ENCODE measurements at places on chromosomes 3 and 15.

GRCh38 chr15:89068325-89068784 is 19.9 kb upstream of the ABHD2 start:
- DNase-seq: peak; percentile 93

- DNase-seq: peak; percentile 38
Measured at GRCh38 chr3:172312001-172312400, 136.3 kb downstream of the GHSR start.

DNA sequence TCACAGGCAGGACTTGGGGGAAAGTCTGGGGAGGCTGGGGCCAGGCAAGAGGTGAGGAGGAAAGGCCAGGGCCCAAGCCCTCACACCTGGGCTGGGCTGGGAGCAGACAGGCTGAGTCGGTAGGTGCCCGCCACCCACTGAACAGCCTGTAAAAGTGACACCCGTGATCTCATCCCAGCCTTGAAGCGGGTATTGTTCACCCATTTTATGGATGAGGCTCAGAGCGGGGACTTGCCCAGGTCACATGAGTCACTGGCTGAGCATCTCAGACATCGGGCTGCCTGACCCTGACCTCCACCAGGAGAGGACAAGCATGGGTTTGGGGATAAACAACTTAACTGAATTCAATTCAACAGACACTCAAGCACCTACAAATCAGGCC is 52.0 kb upstream of the CTSH start:
- DNase-seq: no peak

DNA sequence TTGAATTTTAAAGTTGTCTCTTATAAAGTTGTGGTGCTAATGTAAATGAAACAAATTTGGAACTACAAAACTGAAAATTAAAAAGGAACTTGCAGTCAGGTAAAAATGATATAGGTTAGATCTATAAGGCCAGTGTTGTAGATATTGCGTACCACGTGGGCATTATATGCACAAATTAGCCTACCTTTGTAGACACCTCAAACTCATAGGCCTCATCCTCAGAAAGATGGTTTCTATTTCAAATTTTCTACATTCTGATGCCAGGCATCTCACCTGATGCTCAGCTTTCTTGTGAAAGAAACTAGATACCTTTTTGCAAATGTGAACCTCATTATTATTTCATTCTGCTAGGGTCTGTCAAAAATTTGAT is 25.6 kb downstream of the TMEM207 start:
- DNase-seq: no peak

DNA sequence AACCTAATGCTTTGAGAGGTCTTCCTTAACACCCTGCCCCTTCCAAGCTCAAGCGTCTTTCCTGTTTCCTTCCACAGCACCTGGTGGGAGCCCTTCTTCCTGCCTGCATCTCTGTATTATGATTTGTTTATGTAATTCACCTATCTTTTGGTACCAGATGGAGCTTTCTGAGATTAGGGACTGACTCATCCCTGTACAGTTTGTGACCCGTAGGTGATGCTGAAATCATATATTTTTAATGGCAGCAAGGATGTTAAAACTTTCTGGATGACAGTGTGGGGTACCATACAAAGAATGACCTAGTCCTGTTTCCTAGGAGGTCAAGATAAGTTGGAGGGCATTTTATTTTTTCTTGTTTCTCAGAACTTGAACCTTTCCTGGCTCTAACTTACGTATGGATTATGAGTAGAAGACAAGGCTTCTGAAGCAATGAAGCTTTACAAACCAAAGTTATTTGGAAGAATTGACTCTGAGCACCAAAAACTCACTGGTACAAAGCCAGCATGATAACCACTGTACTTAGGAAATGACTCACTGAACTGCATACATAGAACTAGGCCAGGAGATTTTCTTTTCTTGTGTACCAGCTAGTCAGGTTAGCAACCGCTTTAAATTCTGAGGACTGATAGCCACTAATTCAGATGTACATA is 46.6 kb downstream of the HHLA2 start:
- no peak for DNase-seq

GRCh38 chr15:42141795-42142667 is 14.4 kb downstream of the PLA2G4F start:
- no peak for DNase-seq

- no peak for DNase-seq
Measured at GRCh38 chr3:119588112-119588511, 8.8 kb downstream of the ADPRH start.

- no peak for DNase-seq
Measured at GRCh38 chr15:54322341-54322740, 344.1 kb downstream of the UNC13C start.

DNA sequence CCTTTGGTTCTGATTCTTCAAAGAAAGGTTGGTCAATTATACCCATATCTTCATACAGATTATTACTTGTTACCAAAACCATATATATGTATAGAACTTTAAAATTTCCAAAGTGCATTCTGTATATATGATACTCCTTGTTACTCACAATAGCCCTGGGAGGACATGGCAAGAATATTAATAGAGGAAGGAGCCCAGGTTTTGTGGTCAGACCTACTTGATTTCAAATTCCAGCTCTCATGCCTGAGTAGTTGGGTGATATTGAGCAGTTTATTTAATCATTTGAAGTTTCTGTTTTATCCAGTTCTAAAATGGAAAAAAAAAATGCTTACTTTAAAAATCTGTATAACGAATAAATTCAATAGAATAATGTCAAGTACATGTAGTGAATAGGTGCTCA is 2.5 kb downstream of the IL1RAP start:
- no peak for DNase-seq

- DNase-seq: no peak
Measured at GRCh38 chr3:61724801-61725200, 163.4 kb downstream of the PTPRG start.

DNA sequence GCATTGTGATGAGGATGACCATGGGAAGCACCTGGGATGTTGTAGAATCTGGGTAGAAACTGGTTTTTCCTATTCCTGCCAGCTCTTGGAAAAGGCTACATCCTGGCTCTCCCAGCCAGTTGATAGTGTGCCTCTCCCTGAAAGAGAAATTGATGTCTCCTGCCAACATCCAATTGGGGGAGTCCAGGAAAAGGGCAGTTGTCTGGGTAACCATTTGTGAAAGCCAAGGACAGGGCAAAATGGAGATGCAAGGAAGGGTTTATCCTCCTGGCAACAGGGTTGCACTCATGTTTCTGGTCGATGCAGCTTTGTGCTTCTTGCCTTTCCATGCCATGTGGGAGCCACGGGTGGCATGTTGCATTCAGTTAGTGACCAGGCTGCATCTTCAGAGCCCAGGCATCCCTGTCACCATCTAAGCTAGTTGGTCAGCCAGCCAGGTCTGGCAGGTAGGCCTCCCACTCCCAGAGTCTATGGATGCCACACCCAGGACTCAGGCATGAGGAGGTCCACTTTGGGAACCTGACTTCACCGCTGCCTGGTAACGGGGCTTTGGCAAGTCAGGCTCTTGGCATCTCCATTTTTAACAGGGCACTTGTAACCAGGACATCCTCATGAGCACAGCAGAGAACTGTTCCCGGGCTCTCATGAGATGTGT is 153.5 kb downstream of the DNAJB8 start:
- no peak for DNase-seq

DNA sequence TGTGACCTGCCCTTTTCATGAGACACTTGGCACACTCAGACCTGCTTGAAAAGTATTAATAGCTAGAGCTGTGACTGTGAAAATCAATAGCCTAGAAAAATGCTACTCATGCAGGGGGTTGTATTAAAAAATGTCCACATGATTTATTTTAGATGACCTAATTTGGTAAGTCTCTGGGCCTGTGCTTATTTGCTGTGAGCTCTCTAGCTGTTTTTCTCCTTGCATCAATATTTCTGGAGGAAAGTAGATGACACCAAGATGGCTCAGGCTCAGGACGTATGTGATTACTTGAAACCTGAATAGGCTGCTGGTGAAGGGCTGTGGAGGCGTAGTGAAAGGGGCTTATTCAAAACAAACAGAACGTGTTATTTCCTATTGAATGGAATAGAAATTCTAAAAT is 29.5 kb downstream of the KCNAB1 start:
- DNase-seq: peak; percentile 42

DNA sequence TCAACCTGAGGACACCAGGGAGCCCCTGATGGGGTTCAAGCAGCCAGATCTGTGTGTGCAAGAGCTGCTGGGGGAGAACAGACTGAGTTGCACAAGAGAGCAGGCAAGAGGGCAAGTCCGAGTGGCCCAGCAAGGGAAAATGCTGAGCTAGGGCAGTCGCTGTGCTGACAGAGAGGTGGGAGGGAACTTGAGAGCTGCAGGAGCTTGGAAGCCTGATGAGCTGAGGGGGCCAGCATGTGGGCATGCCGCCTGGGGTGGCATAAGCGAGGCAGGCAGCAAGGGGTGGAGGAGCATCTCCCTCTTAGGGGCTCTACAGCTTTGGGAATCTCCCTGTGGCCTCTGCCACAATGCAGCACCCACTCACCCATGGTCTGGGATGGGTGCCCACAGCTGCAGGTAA is 4.7 kb upstream of the CORO2B start:
- DNase-seq: no peak

- DNase-seq: peak; percentile 58
Measured at GRCh38 chr3:108404368-108404767, 106.0 kb downstream of the MYH15 start.

- DNase-seq: peak; percentile 22
Measured at GRCh38 chr3:96863129-96863740, 48.8 kb downstream of the EPHA6 start.

- DNase-seq: peak; percentile 14
Measured at GRCh38 chr3:40741729-40742128, 217.0 kb downstream of the ZNF621 start.

DNA sequence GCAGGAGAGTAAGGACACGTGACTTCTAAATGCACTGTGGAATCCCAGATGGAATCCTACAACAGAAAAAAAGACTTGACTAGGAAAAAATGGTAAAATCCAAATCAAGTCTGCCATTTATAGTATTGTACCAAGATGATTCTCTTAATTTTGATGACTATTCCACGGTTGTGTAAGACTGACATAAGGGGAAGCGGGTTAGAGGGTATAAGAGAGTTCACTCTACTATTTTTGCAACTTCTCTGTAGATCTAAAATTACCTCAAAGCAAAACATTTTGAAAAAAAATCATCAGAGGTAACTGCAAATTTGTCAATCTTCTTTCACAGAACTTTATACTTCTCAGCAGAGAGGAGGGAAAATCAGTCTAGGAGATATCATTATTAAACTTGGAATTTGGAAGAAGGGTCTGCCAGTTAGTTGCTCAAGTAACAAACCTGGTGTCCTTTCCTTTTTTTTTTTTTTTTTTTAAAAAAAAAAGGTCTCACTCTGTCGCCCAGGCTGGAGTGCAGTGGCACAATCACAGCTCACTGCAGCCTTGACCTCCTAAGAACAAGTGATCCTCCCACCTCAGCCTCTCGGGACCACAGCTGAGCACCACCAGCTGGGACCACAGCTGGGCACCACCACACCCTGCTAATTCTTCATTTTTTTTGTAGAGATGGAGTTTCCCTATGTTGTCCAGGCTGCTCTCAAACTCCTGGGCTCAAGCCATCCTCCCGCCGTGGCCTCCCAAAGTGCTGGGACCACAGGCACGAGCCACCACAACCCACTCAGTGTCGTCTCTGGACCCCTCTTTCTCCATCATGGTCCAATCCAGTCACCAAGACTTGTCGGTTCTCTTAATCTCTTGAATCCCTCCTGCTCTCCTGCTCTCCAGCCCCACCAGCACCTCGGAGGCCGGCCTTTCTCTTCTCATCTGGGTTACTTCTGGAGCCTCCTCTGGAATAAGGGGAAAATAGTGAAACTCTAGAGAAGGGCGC is 14.9 kb upstream of the HES1 start:
- DNase-seq: no peak

GRCh38 chr15:33425142-33425541 is 114.4 kb downstream of the RYR3 start:
- peak; percentile 0 for DNase-seq

DNA sequence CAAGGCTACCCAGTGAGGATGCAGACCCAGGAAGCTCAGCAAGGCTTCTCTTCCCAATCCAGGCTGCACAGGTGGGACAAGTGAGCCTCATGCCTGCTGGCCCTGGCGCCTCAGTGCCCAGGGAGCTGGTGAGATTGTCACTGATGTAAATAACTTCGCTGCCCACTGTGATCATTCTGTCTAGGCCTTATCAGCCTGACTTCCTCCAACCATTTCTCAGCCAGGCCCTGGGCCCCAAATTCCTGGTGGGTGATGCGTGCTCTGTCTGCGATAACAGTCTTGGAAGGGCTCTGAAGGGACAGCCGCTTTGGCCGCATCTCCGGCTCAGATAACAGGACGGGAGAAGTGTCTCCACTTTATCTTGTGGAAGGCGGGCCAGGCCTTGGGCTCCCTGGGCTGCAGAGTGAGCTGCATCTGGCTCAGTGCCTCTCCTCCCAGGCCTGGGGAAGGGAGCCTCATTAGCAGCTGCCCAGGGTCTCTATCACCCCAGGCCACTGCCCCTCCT is 2.2 kb upstream of the FBLN2 start:
- DNase-seq: peak; percentile 80

DNA sequence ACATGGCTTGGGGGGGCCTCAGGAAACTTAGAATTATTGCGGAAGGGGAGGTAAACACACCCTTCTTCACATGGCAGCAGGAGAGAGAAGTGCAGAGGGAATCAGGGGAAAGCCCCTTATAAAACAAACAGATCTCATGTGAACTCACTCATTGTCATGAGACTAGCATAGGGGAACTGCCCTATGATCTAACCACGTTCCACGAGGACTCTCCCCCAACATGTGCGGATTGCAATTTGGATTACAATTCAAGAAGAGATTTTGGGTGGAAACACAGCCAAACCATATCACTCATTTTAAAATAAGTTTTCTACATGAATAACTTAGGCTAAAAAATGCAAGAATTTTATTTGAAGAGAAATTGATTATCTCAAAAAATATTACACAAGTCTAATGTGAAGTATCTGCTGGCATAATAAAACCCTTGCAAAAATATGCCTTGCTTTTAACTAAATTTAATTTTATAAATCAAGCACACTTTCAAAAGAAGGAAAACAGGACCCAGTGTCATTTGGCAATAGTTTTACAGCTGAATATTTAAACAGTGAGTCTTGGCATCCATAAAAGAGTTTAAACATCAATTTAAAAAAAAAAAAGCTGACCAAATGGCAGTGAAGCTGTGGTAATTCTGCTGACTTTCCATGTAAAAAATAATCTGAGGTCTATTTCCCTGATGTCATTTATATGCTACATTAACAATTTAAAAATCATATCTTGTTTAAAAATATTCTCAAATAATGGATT is 1057.2 kb downstream of the NAALADL2 start:
- DNase-seq: no peak

GRCh38 chr15:46111730-46112129 is 476.9 kb downstream of the SQOR start:
- no peak for DNase-seq

All from fibroblast of skin of scalp (primary cell).